ENCODE measurements at places on chromosomes 11 and 22. TPM values are rescaled to one million over a fixed set of nuclear protein-coding genes. Genes with fewer than 3 reads are reported as not detected.
A peak's percentile ranks its signal among the peaks of the same experiment; 100 is the strongest.

Gene TMEM80
- 44.7 TPM for total RNA-seq

Gene VPREB1
- total RNA-seq: not detected

Gene SMC1B
- 0.64 TPM for total RNA-seq

Gene KRTAP5-10
- not detected for total RNA-seq

Gene SLC37A2
- 0.60 TPM for total RNA-seq

Gene EHF
- total RNA-seq: not detected

Gene SOX6
- total RNA-seq: not detected

Gene MS4A18
- not detected for total RNA-seq

Gene IGSF22
- total RNA-seq: 0.05 TPM

Gene CCDC73
- total RNA-seq: not detected

Gene SCO2
- 10.5 TPM for total RNA-seq

Gene NPTXR
- total RNA-seq: 1.1 TPM

Gene TCN1
- total RNA-seq: not detected

Gene DCUN1D5
- total RNA-seq: 24.9 TPM

Gene HBB
- total RNA-seq: not detected

DNA sequence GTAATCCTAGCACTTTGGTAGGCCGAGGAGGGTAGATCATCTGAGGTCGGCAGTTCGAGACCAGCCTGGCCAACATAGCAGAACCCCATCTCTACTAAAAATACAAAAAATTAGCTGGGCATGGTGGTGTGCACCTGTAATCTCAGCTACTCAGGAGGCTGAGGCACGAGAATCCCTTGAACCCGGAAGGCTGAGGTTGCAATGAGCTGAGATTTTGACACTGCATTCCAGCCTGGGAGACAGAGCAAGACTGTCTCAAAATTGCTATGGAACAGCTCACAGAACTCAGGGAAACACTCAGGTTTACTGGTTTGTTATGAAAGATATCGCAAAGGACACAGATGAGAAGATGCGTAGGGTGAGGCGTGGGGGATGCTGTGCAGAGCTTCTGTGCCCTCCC lies 2.7 kb downstream of the FAM118A start:
- peaks cover 15% of the 10 kb centered on the region for H3K36me3 ChIP-seq
- no peak overlapping the region for H3K4me3 ChIP-seq
- H3K27me3 ChIP-seq: no peaks in the 10 kb centered on the region
- no peak for DNase-seq
- no peak overlapping the region for H3K27ac ChIP-seq

GRCh38 chr22:36911887-36912661 lies 1.4 kb upstream of the CSF2RB start:
- H3K36me3 ChIP-seq: no peaks in the 10 kb centered on the region
- no peak overlapping the region for H3K4me3 ChIP-seq
- H3K27ac ChIP-seq: no peak overlapping the region

DNA sequence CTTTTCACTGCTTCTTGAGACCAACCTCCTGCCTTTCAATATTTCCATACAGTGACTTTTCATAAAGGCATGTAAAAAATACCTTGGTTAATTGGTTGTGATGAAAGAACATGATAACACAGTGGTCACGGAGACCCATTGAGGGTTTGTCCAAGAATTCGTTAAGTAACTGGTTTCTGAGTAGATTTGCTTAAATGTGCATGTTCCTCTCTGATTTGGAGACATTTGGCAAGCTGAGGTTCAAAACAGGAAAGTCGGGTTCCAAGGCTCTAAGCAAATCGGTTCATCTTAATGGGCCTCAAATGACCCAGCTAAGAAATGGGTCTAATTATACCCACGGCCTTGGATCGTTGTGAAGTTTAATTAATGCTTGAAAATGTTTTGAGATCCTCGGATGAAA lies 36.9 kb upstream of the CCND1 start:
- no peaks in the 10 kb centered on the region for H3K4me1 ChIP-seq
- no peak overlapping the region for H3K4me3 ChIP-seq
- no peak overlapping the region for H3K27ac ChIP-seq
- H3K36me3 ChIP-seq: no peaks in the 10 kb centered on the region

GRCh38 chr11:111309215-111309915 lies 11.0 kb downstream of the POU2AF3 start:
- no peak overlapping the region for H3K27ac ChIP-seq
- no peak for DNase-seq

- peak overlapping the region; percentile 72 for H3K4me3 ChIP-seq
- H3K4me1 ChIP-seq: peaks cover 95% of the 10 kb centered on the region
- H3K27ac ChIP-seq: peak overlapping the region; percentile 88
- H3K27me3 ChIP-seq: no peaks in the 10 kb centered on the region
- peaks cover 91% of the 10 kb centered on the region for H3K36me3 ChIP-seq
Observed at GRCh38 chr11:128497061-128497775, 90.1 kb downstream of the ETS1 start.

GRCh38 chr22:41417622-41418390 lies 28.8 kb downstream of the TOB2 start:
- no peak overlapping the region for H3K27ac ChIP-seq
- no peak overlapping the region for H3K4me3 ChIP-seq
- H3K27me3 ChIP-seq: no peaks in the 10 kb centered on the region
- DNase-seq: no peak
- peaks cover 15% of the 10 kb centered on the region for H3K4me1 ChIP-seq

GRCh38 chr11:58127350-58127749 lies 2.0 kb upstream of the OR9I1 start:
- no peak for DNase-seq
- no peaks in the 10 kb centered on the region for H3K36me3 ChIP-seq
- no peaks in the 10 kb centered on the region for H3K4me1 ChIP-seq
- H3K27ac ChIP-seq: no peak overlapping the region

GRCh38 chr11:94283678-94284077 lies 20.7 kb upstream of the IZUMO1R start:
- no peak for DNase-seq
- no peaks in the 10 kb centered on the region for H3K4me1 ChIP-seq
- H3K27me3 ChIP-seq: no peaks in the 10 kb centered on the region
- no peak overlapping the region for H3K4me3 ChIP-seq
- no peaks in the 10 kb centered on the region for H3K36me3 ChIP-seq
- no peak overlapping the region for H3K27ac ChIP-seq

- H3K4me1 ChIP-seq: no peaks in the 10 kb centered on the region
- DNase-seq: no peak
- H3K4me3 ChIP-seq: no peak overlapping the region
- H3K27me3 ChIP-seq: peaks cover 20% of the 10 kb centered on the region
Observed at GRCh38 chr11:102712137-102712536, 6.6 kb upstream of the MMP27 start.

- no peak for DNase-seq
- H3K27ac ChIP-seq: no peak overlapping the region
- H3K36me3 ChIP-seq: no peaks in the 10 kb centered on the region
- H3K27me3 ChIP-seq: no peaks in the 10 kb centered on the region
Observed at GRCh38 chr11:100229086-100229485, 458.0 kb upstream of the ARHGAP42 start.

GRCh38 chr11:31798057-31798553 lies 13.0 kb downstream of the PAX6 start:
- no peak for DNase-seq
- H3K36me3 ChIP-seq: peaks cover 11% of the 10 kb centered on the region
- H3K27ac ChIP-seq: no peak overlapping the region
- peak overlapping the region; percentile 40 for H3K4me3 ChIP-seq
- H3K4me1 ChIP-seq: peaks cover 16% of the 10 kb centered on the region

- no peaks in the 10 kb centered on the region for H3K36me3 ChIP-seq
- no peak for DNase-seq
- peak within 1 kb of the TSS; percentile 79 for H3K27ac ChIP-seq
Observed at GRCh38 chr11:67372993-67373647, at the start of gene CLCF1. CLCF1 (minus strand) TSS chr11:67373598; CDS start chr11:67373539, 59 bp downstream.

- no peaks in the 10 kb centered on the region for H3K27me3 ChIP-seq
- DNase-seq: no peak
- no peak overlapping the region for H3K27ac ChIP-seq
- no peak overlapping the region for H3K4me3 ChIP-seq
- no peaks in the 10 kb centered on the region for H3K36me3 ChIP-seq
- H3K4me1 ChIP-seq: no peaks in the 10 kb centered on the region
Observed at GRCh38 chr11:30859669-30860068, 273.5 kb upstream of the MPPED2 start.

- DNase-seq: no peak
- no peaks in the 10 kb centered on the region for H3K4me1 ChIP-seq
- H3K27me3 ChIP-seq: no peaks in the 10 kb centered on the region
- no peaks in the 10 kb centered on the region for H3K36me3 ChIP-seq
- H3K4me3 ChIP-seq: no peak overlapping the region
- H3K27ac ChIP-seq: no peak overlapping the region
Observed at GRCh38 chr11:26801601-26802000, 79.7 kb upstream of the SLC5A12 start.

DNA sequence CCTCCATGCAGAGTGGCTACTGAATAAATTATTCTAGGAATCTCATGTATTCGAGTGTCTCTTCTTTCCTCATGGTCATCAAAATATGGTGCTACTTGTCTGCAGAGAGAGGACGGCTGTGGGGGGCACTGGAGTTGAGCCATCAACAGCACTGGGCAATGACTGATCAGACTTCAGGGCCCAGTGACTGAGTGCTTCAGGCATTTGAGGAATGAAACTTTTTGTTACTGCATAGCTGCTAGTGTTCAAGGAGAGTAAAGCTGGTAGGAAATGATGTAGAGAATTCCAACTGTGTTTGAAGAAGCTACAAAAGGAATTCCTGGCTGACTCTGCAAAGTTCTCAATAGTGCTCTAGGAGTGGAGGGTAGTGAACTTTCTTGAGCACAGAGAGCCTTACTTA lies 277.7 kb downstream of the CADM1 start:
- H3K27ac ChIP-seq: no peak overlapping the region
- H3K27me3 ChIP-seq: peaks cover 23% of the 10 kb centered on the region
- peaks cover 20% of the 10 kb centered on the region for H3K4me1 ChIP-seq
- no peak for DNase-seq
- no peak overlapping the region for H3K4me3 ChIP-seq

GRCh38 chr11:120912504-120912903 lies 111.4 kb upstream of the TBCEL start:
- no peaks in the 10 kb centered on the region for H3K36me3 ChIP-seq
- no peaks in the 10 kb centered on the region for H3K4me1 ChIP-seq
- H3K27me3 ChIP-seq: peaks cover 12% of the 10 kb centered on the region
- no peak overlapping the region for H3K4me3 ChIP-seq
- no peak for DNase-seq

DNA sequence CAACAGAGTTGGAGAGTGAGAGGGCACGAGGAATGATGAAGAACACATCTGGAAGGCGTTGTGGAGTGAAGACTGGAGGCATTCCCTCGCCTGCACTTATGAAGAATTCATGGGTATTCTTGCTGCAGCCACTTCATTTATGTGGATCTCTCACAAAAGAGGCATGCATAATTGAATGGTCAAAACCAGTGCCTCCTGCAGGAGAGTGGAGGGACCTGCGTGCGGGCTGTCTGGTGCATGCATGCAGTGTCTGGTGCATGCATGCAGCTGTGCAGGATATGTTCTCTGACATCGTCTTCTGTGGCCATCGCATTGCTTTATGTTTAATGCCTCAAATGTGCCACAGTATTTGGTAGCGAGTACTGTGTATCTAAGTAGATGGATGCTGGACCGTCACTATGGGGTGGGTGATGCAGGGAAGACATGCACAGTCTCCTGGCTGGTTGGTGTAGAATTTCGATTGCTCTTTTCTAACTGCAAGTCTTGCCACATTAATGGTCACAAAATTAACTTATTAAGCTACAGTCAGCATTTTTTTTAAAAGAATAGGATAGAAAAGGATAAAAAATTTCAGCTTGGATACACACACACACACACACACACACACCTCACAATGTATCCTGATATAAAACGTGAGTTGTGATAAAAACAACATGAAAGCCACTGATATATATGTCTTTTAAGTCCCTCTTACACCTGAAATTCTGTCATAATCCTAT lies 20.9 kb upstream of the NTM start:
- no peaks in the 10 kb centered on the region for H3K4me1 ChIP-seq
- no peaks in the 10 kb centered on the region for H3K27me3 ChIP-seq
- no peak for DNase-seq

GRCh38 chr11:27545946-27546345 lies 39.4 kb upstream of the LIN7C start:
- no peaks in the 10 kb centered on the region for H3K27me3 ChIP-seq
- H3K4me1 ChIP-seq: no peaks in the 10 kb centered on the region
- no peaks in the 10 kb centered on the region for H3K36me3 ChIP-seq
- no peak overlapping the region for H3K27ac ChIP-seq
- H3K4me3 ChIP-seq: no peak overlapping the region

DNA sequence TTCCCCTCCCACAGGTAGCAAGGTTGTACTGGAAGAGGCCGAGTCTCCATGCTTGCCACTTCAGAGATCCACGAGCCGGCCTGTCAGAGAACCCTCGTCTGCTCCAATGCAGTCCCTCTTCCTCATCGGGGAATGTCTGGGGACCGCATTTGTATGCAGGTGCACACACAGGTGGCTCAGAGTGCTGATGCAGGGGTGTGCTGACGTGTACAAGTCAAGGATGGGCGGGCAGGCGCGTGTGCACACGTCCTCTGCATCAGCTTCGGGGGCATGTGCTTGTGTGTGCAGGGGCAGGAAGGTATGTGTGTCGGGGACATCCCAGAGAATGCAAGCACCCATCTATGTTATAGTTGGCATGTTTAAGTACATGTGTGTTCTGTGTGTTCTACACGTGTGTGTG lies 49.4 kb downstream of the ELFN2 start:
- no peak for DNase-seq
- peaks cover 16% of the 10 kb centered on the region for H3K27me3 ChIP-seq
- H3K36me3 ChIP-seq: no peaks in the 10 kb centered on the region
- no peaks in the 10 kb centered on the region for H3K4me1 ChIP-seq
- no peak overlapping the region for H3K27ac ChIP-seq
- H3K4me3 ChIP-seq: no peak overlapping the region

DNA sequence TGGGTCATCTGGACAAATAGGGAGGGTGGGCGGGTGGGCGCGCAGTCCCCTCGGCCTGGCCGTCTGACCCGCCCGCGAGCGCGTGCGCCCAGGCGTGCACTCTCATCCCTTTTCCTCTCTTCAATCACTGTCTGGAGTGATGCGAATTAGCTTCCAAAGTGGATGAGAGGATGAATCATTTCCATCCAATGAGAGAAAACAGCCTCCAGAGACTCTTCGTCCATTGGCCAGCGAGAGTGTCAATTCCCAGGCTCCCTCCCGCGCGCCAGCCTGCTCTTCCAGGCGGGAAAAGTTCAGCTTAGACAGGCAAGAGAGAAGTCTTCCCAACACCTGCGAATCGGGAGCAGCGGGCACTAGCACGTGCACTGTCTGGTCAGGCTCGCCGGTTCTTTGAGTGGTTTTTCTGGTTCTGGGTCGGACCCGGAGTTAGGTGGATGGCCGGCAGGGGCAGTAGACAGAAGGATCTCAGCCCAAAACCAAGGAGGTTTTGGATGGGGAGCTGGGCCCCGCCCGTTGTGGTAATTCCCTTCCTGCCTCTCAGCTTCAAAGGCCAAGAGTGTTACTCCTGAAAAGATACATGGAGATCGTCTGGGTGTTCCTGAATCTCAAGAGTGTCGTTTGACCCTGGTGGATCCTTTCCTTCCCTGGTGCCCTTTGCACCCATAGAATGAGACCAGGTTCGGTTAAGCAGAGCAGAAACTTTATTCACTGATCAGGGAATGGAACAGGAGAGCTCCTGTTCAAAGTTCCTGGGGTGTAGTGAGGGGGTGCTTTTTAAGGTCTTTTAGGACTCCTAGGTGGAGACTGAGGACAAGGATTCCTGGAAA lies 33.4 kb upstream of the GLYATL1 start:
- no peak for DNase-seq
- no peak overlapping the region for H3K4me3 ChIP-seq
- no peak overlapping the region for H3K27ac ChIP-seq
- no peaks in the 10 kb centered on the region for H3K4me1 ChIP-seq
- H3K36me3 ChIP-seq: no peaks in the 10 kb centered on the region
- H3K27me3 ChIP-seq: peaks cover 64% of the 10 kb centered on the region

All from activated CD4-positive, alpha-beta T cell treated with anti-CD3 and anti-CD28 coated beads, Interleukin-2, amount 10 ng/mL, durations not matched to agents 7 days and 5 days (primary cell).